ENCODE measurements at places on chromosomes 5 and 9.

DNA sequence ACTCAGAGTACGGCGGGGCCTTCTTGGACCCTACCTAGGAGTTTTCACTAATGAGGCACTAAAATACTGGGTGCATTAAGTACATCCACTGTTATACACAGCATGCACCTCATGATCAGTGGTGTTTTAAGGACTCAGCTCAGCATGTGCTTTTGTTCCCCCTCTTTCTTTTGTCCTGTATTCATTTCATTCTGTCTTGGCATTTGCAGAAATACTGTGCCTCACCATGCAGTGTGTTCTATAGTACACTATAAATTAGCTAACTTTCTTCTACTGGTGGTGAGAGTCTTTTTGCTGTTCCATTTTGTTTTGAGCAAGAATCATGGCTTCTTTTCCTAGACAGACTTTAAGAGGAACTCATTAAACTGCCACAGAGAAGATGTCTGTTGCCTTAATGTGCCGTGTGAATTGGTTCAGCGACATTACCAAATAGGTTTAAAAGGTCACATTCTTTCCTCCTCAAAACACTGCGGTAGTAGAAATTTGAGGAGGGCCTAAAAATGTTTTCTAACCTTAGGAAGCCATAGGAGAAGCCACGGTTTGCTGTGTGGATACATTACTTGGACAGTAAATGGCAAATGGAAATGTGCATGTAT lies 276.6 kb downstream of the MAST4 start:
- DNase-seq, result no peak

- DNase-seq, result no peak
Measured at GRCh38 chr9:70003901-70004714, 39.5 kb upstream of the MAMDC2 start.

DNA sequence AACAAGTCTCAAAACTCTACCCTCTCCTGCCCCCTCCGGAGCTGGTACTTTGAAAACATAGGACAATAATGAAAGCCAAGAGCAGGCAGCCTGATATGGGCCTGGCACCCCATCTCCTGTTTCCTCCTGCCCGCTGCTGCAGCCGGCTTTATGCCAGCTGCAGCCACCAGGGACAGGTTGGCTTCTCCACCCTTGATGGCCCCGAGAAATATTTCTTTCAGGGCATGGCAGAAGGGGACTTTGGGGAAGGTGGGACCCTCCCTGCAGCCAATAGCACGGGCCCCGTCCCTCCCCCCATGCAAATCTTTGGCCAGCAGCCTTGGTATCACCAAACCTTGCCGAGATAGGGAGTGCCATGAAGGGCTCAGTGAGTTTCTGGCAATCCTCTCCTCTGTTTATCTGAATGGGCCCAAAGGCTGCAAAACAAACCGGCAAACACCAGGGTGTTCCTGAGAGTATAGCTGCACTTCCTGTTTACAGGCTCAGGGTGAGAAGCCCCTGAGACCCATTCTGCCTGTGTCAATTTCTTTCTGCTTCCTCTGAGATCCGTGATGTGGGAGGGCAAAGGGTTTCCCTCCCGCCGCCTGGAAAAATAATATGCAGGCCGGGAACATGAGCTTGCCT lies 73.4 kb upstream of the BOD1 start:
- no peak for DNase-seq

GRCh38 chr5:176611435-176611834 lies 1.5 kb upstream of the GPRIN1 start:
- no peak for DNase-seq

GRCh38 chr5:28823231-28823630 lies 1784.8 kb upstream of the CDH9 start:
- no peak for DNase-seq

- DNase-seq, result no peak
Measured at GRCh38 chr5:172667786-172668593, 26.9 kb downstream of the NEURL1B start.

- DNase-seq, result no peak
Measured at GRCh38 chr9:115978659-115979096, 174.9 kb upstream of the PAPPA start.

GRCh38 chr5:40842351-40842750 lies 1.2 kb downstream of the CARD6 start:
- no peak for DNase-seq

DNA sequence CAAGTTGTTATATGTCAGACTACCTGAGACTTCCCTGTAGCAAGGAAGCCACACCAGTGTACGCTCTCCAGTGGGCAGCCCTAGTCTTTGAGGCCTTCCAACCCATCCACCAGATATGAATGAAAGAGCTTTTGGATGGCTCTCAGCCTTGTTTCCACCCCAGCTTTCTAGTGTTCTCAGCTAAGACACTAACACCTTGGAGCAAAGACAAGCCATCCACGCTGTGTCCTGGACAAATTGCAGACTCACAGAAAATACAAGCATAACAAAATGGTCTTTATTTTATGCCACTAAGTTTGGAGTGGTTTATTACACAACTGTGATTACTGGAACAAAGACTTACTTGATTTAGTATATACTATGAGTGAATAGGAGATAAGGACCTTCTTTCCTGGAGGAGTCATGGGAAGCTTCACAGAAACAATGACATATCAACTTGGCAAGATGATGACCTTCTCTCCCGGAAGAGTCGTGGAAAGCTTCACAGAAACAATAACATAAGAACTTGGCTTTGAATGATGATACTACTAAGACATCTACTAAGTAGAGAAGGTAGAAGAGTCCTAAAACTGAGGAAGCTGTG lies 134.0 kb upstream of the VCAN start:
- DNase-seq, result no peak
